BE2C (cell line): ENCODE measurements at places on chromosomes 12 and 14.

DNA sequence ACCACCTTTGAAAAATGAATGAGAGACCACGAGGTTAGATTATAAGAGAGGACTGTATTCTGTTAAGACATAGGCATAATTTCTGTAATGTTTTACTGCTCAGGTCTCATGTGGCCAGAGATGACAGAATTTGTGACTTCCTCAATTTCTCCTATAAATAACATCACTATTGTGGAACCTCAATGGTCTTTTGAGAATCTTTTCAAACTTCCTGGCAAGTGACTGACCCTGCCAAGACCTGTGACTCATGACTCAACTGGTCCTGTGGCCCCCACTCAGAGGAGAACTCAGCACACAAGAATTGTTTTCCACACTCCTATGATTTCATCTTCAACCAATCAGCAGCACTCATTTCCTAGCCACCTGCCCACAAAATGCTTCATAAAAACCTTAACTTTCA is 508.2 kb upstream of the ATP2B1 start:
- DNase-seq, result no peak

DNA sequence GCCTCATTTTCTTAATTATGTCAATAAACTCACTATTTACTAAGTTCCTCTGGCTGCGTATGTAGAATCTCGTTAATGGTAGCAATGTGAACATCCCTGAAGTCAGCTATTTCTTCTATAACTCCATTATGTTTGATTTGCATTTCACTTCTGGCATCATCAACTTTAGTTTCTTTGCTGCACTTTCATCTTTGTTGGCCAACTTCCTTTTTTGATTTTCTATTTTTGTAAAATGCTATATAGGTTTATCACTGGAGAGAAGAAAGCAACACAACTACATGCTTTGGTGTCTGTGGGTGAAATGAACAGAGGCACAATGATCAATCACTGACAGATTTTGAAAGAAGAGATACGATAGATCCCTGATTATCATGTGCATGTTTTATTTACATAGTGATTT is 58.5 kb upstream of the ATF7IP start:
- no peak for DNase-seq

- peak; percentile 67 for DNase-seq
These were observed 49.1 kb upstream of the RNU6-8 start for GRCh38 chr14:32252030-32252670.

GRCh38 chr14:100807979-100808734 is 17.8 kb upstream of the MEG3 start:
- DNase-seq, result no peak

- no peak for DNase-seq
These were observed 301.7 kb upstream of the SFSWAP start for GRCh38 chr12:131409211-131409610.

DNA sequence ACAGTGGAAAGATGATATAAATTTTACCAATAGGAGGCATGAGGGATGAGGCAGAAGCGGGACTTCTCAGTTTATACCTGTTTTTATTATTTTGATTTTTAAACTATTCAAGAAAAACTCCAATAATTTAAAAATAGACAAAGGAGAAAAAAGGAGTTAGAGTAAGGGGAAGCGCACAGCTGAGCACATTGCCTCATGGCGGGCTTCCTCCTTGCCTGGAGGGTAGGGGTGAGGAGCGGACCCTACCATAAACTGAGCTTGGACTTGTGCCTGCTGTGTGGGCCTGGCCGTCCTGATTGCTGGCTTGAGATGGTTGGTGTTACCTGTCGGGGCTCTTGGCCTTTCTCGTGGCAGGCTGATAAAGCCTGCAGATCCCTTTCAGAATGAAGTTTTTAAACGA is 15.1 kb upstream of the HIP1R start:
- no peak for DNase-seq

GRCh38 chr12:70383886-70384285 is 17.8 kb downstream of the KCNMB4 start:
- DNase-seq, result no peak

DNA sequence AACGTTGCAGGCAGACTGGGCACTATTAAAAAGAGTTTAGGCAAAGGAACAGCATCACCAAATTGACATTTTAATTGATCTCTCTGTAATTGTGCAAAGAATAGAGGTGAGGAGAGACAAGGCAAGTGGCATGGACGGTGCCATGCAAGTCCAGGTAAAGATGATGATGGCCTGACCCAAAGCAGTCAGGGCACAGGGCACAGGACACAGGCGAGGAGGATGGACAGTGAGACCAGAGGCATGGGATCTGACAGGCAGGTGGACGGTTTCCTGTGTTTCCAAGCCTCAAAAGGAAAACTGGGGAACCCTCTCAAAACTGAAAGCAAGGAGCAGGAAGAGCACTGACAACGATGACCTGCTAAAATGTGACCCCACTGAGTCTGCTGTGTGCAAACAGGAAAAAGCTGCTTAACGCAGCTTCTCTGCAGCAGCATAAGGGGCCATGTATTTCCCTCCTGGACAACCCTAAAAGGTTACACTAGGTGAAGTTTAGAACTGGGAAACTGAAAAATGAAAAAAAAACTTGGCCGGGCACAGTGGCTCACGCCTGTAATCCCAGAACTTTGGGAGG is 50.9 kb downstream of the CLIP1 start:
- no peak for DNase-seq

DNA sequence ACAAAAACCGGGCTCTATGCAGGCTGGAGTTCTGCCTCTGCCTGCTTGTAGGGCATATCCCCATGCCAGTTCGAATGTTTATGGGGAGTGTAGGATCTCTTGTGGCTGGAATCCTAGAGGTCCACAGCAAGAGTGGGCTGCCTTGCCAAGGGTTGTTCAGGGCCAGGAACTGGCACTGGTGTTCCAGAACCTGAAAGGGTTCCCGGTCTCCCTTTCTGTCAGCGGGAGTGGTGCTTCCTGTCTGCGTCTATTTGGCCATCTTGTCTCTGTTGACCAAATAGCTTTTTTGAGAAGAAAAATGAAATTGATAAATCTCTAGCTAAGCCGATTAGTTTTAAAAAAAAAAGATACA is 17.8 kb downstream of the OLR1 start:
- DNase-seq, result no peak

DNA sequence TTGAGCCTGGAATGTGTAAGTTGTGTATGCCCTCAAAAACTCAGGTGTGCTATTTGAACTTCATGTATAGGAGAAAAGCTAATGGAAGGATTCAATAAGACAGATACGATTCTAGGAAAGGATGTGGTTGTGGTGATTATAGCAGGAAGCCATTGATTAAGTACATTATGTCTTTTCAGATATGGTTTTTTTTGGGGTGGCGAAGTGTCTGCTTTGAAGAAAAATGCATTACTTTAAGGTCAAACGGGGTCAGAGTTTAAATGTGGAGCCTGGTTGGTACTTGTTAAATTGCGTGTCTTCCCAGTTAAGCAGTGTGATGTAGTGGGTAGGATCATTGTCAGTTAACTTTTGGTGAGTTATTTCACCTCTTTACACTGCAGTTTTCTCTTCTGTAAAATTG is 13.0 kb upstream of the NUP107 start:
- no peak for DNase-seq

GRCh38 chr12:46266869-46267574 is 1.8 kb downstream of the SLC38A1 start:
- DNase-seq, result peak; percentile 65

DNA sequence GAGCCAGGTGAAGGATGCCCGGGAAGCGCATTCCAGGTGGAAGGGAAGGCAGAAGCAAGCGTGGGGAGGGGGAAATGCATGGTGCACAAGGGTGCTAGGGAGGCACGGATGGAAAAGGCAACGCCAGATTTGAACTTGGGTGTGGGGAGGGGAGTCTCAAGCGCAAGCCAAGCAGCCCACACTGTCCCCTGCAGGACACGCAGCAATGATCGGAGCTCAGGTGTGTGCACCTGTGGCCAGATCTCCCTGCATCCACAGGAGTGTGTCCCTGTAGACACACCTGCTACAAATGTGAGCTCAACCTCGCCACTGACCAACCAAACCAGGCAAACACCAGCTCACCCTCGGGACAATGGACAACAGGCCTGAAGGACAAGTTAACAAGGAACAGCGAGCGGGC is 63.2 kb downstream of the SCARB1 start:
- no peak for DNase-seq

DNA sequence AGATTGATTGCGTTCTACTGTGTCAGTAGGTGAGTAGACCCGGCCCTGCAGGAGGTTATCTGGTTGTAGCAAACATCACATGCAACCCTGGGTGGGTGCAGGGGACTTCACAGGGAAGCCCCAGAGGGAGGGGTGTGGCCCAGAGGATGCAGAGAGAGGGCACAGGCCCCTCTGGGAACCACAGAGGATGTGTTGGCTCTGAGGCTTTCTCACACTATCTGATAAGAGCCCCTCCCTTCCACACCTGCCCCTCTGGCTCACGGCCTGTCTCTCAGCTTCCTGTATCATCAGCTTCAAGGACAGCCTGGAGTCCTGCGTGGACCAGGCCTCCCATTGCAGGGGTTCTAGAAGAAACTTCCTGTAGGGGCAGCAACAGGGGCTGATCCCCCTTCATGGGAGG is 101.9 kb downstream of the RIN3 start:
- no peak for DNase-seq

- no peak for DNase-seq
These were observed 17.4 kb upstream of the PSMA6 start for GRCh38 chr14:35274805-35275204.

GRCh38 chr12:31353750-31354708 is 28.1 kb upstream of the SINHCAF start:
- no peak for DNase-seq
